Stimulated activated CD4-positive, alpha-beta T cell treated with anti-CD3 and anti-CD28 coated beads, Interleukin-2, amount 100 ng/mL, for 4 hours (primary cell): ENCODE measurements at places on chromosomes 5 and 9.

GRCh38 chr9:18061856-18062255, 412.1 kb upstream of the ADAMTSL1 start:
- no peak for DNase-seq

DNA sequence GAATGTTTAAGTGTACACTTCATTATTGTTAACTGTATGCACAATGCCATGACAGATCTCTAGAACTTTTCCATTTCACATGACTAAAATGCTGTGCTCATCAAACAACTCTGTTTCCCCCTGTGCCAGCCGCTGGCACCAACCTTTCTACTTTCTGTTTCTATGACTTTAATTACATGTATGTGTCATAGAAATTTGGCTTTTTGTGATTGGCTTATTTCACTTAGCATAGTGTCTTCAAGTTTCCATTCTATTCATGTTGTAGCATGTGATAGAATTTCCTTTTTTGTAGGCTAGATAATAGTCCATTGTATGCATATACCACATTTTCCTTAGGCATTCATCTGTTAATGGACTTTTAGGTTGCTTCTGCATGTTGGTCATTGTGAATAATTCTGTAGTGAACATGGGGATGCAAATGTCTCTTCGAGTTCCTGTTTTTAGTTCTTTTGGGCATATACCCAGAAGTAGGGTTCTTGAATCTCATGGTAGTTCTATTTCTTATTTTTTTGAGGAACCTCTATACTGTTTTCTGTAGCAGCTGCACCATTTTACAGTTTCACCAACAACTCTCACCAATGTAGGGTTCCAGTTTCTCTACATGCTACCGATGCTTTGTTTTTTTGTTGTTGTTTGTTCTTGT, 184.4 kb upstream of the DMRT1 start:
- no peak for DNase-seq

DNA sequence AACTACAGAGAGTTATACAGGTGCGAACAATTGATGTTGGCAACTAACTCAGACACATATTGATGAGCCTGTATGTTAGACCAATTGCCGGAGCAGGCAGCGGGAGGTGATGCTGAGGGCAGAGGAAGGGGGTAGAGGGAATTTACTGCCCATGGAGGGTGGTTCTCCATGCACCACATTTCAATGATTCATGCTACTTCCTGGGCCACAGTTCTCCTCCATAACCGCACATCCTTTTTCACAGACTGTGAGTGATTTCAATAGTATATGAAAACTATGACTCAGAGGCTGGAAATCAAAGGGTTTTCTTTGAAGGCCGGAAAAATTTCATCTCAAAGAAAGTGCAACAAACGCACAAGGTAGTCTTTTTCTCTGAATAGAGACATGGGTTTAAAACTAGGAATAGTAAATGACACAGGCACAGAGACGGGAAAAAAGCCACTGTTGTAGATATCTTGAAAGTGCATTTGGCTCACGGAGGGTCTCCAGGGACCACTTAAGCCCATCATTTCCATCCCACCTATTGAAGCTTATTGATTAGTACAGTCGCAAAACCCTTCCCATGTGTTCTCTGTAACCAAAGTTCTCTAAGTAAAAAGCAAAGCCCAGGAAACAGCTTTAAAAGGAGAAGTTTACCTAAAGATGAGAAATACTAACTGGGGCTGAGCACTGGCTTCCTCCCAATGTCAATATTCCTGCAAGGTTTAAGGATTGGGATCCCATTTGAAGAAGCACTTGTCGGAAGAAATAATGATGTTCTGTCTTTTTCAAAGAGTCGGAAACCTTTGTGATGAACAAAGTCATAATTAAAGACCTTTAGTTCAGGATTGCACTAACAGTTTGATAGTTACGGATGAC, 28.0 kb upstream of the ADAM19 start:
- DNase-seq: peak; percentile 63

- no peak for DNase-seq
Measured at GRCh38 chr9:21154018-21154608, 12.3 kb downstream of the IFNA21 start.

DNA sequence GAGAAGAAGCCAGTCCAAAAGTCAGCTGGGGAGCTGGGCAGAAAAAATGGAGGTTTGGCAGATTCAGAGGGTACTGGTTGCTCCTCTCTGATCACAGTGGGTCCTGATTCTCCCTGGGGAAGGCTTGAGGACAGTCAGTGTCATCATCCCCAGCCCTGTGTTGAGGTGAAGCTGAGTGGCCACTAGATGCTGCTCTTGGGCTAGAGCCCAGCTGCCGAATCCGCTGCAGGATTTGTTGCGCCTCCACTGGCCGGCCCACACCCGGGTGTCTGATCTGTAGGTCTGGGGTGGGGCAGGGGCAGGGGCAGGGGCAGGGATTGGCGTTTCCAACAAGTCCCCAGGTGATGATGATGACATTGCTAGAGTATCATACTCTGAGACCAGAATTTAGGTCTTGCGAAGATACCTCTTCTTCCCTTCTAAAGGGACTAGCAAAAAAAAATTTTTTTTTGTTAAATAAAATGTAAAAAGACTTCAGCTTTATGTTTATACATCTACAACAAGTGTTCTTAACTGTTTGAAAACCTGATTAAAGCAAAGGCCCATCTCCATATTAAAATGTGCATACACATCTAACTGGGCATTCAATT, 106.8 kb downstream of the PDE6A start:
- no peak for DNase-seq
